Activated CD4-positive, alpha-beta T cell treated with anti-CD3 and anti-CD28 coated beads, Interleukin-2, amount 10 ng/mL, durations not matched to agents 7 days and 5 days (primary cell): ENCODE measurements at places on chromosomes 2 and 18.

DNA sequence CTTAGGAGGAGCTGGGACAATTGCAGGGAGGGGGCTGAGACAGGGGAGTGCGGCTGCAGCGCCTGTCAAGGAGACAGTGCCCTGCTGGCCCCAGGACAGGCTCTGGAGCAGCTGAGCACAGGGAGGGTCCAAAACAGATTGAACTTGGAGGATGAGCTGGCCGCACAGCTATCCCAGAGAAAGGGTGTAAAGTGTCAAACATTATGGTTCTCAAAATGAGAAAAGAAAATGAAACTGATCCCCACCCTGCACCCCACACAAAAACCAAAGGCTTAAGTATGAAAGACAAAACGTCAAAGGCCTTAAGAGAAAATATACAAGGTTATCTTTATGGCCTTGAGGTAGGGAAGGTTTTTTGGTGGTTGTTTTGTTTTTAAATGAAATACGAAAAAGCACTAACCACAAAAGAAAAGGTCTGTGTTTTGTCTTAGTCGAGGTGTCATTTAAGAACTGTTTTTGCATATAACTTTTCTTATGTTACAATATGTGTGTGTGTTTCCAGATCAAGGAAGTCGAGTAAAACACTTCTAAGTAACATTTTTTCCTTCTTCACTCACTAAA lies 111.8 kb downstream of the HDAC4 start:
- DNase-seq: peak; percentile 66

- DNase-seq: no peak
Measured at GRCh38 chr2:184472481-184472880, 125.8 kb upstream of the ZNF804A start.

- no peak for DNase-seq
Measured at GRCh38 chr18:41022484-41022883, 932.5 kb upstream of the PIK3C3 start.

- DNase-seq: no peak
Measured at GRCh38 chr2:182167882-182168281, 182.2 kb downstream of the PPP1R1C start.

GRCh38 chr2:140734992-140735391 lies 1395.8 kb downstream of the LRP1B start:
- DNase-seq: no peak

GRCh38 chr18:5309888-5310470 lies 14.5 kb upstream of the ZBTB14 start:
- DNase-seq: peak; percentile 55

GRCh38 chr2:71823526-71823925 lies 324.1 kb downstream of the CYP26B1 start:
- DNase-seq: no peak

- DNase-seq: no peak
Measured at GRCh38 chr2:58640042-58640441, 398.9 kb upstream of the FANCL start.

DNA sequence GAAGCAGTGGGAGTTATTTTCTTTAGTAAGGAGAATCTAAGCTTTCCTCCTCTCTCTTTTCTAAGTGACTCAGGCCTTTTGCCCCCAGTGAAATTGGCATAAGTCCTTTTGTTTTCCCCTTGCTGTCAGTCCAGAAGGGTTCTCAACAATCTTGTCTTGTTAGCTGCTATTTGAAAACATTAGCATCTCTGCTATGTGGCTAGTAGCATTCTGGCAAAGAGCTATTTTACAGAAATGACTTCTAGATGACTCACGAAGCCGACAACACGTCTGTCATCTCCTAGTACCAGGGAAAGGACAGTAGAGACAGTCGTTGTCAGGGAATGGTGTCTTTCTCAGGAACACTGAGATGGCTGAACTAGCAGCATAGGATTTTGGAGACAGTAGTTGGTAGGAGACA lies 14.7 kb downstream of the SMARCAL1 start:
- no peak for DNase-seq

DNA sequence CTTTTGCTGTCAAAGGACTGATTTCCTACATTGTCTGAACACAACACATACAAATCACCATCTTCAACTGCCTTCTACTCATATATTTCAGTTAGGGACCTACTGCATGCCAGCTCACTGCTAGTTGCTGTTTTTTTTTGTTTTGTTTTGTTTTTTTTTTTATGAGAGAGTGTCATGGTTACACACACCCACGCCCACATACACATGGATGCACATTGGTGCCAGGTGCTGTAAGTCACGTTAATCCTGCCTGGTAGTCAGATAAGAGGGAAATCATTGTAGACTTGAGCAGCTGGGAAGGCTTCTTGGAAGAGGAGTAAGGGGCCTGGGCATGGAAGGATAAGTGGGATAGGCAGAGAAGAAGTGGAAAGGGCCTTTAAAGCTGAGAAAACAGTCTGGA lies 209.9 kb downstream of the TDRD15 start:
- no peak for DNase-seq

DNA sequence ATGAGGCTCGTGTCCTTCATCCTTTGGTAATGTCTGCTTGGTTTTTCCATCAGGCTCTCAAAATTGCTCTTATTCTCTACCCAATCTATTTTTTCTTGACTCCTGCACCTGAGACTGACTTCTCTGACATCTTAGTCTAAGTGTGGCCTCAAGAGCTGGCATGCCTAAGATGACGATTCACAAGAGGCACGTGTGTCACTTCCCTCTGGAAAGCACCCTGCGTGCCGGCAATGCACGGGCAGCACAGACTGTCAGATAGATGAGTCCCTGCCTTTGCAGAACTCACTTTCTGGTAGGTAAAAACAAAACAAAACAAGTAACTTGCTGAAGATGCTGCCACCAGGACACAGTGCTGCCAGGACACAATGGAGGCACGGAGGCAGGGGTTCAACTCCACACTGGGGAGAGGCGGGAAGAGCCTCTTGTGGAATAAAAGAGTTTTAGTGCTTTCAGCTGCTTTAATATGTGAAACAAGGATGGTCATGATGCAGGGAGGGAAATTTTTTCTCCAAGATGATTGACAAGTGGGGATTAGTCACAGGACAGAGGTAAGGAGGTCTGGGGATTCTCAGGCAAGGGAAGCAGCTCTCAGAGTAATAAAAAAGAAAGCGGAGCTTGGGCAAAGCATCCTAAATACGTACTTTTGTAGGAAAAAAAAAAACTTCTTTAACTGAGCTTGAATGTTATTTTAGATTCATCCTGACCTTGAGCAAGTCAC lies 27.3 kb downstream of the CYB5A start:
- no peak for DNase-seq

DNA sequence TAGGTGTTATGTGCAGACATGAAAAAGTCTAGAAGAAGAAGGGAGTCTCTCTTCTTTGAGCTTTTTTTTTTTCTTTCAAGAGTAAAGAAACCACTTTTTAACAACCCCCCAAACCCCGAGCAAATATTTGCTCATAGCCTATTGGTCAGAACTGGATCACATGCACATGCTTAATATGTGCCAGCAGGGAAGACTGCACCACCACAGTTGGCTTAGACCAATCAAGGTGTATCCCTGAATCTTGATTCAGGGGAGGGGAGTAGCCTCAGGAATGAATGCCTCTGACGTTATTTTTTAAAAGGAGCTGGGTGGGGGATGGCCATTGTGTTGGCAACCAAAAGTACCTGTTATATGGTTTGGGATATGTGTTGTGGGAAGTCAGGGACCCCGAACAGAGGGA lies 171.4 kb upstream of the NABP1 start:
- no peak for DNase-seq

DNA sequence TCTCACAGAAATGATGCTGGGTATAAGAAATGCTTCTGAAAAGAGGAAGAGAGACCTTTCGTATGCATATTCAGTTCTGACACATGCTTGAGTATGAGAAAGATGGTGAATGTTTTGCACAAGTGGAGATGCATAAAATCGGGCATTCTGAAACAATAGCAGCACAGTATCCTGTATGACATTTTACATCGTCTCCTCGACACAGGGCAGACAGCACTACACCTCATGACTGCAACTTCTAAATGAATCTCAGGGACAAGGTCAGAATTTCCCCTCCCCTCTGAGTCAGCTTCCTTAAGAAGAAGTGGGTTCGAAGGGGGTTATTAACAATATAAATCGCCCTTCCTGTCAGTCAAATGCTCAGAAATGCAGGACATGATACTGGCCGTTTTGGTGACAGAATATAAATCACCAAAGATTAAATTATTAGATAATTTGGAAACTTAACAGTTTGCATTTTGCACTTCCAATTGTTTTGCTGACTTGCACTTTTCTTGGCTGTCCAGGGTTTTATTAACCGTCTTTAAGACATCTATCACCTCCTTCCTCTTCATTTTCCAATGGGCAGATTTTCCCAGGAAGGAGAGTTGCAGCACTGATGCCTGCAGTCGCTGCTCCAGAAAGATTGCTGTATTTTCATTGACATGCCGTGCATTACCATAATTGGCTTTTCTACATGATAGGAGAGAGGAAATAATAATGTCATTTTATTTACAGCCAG lies 57.2 kb downstream of the TSHZ1 start:
- no peak for DNase-seq

DNA sequence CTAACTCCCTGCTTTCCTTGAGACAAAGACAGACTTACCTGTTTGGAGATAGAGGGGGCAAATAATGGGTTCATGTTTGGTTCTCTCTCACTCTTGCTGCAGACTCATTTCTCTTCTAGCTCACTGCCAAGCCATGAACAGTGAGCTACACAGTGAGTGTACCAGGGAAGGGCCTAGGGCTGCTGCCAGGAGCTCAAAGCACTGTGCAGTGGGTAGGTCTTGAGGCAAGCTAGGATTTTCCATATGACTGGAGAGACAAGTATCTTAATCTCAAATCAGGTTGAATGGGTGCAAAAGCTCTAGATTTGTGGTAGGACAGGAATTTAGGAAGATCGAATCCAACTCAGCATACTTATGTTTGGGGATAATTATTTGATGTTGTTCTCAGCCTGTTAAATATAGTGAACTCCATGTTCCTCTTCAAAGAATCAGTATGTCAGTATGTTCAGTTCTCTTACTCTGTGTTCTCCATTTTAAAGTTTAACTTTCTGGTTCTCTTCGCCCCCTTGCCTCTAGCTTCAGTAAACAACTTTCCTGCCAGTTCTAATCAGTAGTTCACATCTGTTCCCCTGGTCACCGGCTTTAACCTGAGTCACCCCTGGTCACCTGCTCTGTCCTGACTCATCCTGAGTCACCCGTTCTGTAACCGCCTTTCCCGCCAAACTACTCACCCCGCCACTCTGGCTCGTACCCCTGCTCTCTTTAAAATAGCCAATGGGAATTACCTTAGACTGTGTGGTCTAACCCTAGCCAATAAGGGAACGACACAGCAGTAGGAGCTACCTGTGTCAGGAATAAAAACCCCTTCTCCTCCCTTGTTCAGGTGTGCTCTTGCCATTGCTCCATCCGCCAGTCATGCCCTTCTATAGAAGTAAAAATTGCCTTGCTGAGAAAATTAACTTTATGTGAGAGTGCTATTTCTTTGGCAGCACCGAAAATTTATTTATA lies 21.9 kb downstream of the SLC25A52 start:
- DNase-seq: no peak

GRCh38 chr2:186349508-186349907 lies 136.6 kb upstream of the ZC3H15 start:
- no peak for DNase-seq

DNA sequence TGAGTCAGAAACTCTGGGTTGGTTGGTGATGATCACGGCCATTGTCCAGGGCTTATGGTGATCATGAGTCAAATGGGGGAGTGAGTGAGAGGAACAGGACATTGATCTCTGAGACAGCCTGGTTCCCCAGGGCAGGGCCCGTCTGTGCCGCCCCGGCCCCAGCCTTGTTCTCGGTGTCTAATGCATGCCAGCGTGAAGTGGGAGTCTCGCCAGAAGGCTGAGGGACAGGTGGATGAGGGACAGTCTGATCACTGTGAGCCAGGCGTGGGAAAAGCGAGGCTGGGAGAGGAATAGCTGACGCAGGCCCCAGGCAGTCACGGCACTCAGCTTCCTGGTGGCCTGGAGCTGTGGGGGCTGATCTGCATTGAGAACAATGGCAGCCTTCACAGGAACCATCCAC lies 208.3 kb upstream of the HDAC4 start:
- DNase-seq: no peak

DNA sequence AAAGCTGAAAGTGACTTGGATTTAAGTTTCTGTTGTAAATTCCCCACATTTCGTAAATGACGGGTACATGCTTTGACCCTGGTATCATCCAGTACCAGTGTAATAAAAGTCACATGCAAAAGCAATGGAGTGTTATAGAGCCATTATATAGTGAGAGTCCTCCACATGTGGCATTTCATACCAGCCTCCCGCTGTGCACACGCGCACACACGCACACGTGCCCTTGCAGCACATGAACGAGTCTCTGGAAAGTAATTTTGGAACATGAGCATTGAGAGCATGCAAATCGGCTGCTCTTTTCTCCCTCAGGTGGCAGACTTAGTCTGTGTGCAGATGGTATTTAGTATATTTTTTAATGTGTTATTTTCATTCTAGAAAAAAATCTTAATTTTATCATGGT lies 198.1 kb downstream of the ZNF407 start:
- DNase-seq: no peak

DNA sequence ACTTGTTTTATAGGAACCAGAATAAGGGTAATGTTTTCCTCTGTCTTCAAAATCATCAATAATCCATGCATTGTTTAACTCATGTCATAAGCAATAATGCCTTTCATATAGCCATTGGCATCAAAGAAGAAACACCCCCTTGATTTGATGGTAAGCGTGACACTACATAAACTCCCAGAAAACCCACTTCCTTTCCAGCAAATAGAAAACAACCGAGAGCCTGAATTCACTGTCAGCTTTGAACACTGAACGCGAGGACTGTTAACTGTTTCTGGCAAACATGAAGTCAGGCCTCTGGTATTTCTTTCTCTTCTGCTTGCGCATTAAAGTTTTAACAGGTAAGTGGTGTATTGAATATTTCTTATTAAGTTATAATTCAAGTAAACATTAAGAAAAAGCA lies at the start of gene ICOS:
TSS of gene ICOS (plus strand) at position 229 of the 400 bp plus-strand sequence. CDS start at position 281, 52 bp downstream.
- peak; percentile 76 for DNase-seq

DNA sequence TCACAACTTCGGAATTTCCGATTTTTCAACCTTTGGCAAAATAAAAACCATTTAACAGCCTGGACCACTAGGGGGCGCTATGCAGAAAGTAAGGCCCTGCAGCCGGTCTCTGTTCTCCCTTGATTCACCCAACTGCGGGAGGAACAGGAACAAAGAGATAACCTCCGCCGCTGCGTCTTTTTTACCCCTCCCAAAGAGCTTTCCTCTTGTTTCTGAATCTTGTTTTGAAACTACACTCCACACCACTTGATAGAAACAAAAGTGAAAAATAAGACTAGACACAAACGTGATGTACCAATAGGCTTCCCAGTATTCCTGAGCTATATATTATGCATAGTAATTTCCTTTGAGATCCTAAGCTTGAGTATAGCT lies 231.2 kb downstream of the MYO3B start:
- DNase-seq: peak; percentile 86

DNA sequence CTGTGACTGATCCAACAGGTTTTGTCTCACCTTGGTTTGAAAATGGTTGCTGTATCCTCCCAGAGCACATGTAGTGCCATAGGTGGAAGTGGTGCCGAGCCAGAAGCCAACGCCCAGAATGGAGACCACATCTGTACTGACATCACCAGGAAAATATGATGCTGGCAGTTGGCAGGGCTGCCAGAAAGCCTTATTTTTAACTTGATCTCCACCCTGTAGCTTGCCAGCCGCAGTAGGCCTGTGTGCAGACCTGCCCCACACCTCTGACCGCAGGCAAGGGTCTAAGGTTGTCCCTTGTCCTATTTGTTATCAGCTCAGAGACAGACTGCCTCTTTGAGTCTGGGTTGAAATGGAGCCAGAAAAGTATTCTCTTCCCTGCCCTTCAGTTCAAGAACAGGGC lies 123.5 kb upstream of the EML6 start:
- peak; percentile 50 for DNase-seq
